Left cardiac atrium (tissue), 4 donors: ENCODE measurements at places on chromosomes 1 and 21.

DNA sequence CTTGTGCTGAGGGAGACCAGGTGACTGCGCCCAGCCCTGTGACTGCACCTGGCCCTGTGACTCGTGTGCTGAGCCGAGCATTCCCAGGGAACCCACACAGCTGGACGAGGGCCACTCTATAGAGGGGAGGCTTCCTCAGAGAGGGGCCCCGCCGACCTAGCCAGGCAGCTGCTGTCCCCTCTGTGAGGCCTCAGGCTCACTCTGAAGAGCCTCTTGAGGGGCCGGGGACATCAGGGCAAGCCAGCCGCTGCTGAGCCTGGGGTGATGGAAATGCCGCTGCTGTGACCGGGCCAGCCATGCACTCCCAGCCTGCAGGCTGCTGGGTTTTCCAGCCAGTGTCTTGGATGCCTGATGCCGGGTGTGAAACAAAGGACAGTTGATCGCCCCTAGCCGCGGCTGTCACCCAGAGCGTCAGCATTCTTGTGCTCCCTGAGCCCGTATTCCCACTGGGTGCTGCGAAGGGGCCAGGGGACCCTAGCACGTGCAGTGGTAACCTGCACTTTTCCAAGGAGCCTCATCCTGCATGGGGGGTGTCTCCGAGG is 17.5 kb downstream of the PFKL start:
- DNase-seq: no peak

- no peak for DNase-seq
Measured at GRCh38 chr1:93603601-93604000, 78.0 kb downstream of the BCAR3 start.

DNA sequence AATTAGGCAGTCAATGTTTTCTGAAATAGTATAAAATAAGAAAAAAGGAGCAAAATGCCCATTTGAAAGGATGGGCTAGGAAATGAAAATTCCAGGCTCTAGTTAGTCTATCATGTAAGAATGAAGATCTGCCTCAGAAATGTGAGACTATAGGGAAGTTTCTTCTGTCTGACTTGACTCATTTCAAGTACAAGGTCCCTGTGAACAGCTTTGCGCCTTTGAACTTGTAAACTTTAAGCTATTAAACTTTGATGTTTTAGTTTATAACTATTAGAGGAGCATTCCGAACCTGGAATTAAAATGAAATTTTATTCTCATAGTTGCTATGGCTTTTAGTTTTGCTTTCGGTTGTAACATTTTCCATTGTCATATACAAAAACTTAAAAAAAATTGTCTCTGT is 199.4 kb downstream of the RPS6KC1 start:
- DNase-seq: no peak

DNA sequence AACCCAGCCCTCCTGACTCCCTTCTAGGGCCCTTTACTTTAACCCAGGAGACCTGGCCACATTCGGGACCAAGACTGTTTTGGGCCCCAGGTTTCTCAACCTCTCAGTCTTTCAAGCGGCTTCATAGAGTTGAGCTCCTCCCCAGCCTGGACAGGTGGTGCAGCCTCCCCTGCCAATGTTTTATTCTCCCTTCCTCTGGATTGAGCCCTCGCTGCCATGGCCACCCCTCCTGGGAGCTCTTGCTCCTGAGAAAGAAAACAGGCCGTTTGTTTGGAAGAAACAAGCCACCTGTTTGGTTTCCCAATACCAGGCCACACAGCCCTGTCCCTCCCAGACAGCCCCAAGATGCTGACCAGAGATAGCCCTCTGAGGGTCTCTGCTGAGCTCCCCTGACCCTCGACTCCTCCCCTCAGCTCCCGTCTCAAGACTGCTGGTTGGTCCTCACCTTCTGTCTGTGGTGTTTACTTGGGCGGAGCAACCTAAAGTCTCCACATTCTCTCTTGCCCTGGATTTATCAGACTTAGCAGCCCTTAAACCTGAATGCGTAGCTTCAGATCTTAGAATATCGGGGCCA is 3.3 kb downstream of the TMEM51 start:
- no peak for DNase-seq

DNA sequence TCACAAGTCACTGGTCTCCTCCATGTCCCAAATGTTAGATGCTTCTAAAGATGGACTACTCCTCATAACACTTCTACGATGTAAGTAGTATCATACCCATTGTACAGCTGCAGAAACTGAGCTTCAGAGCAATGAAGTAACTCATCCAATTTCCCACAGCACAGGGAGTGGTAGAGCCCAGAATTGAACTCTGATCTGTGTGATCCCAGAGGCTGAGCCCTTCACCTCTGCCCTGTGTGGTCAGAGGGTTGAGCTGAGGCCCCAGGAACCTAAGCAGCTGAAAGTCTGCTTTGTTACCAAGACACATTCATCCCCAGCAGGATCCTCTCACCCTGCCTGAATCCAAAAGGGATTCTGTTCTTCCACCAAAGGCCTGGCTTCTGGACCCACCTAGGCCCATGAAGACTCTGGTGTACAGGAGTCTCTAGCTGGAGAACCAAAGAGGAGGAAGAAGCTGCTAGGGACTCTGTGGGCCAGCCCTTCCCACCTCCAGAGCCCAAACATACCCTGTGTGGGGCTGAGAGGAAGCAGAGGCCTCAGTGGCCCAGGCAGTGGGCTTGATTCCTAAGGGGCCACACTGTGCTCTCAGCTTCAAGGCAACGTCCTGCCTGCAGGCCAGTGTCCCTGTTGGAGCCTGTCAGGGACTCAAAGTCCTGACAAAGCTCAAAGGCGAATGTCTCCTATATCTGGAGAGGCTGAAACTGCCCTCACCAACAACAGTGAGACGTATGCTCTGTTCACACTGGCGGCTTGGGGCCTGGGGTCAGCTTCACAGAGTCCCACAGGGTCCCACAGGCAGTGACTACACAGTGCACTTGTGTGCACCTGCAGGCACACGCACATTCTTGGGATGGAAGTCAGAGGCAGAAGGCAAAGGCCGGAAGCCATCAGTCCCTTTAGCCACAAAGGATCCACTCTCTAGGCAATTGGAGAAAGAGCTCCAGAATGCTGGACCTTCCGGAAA is 40.4 kb upstream of the SLC30A1 start:
- no peak for DNase-seq

- peak; percentile 33 for DNase-seq
Measured at GRCh38 chr1:117059334-117059677, 820 bp upstream of the TTF2 start.
